Tibial nerve (tissue), 4 donors: ENCODE measurements at places on chromosomes 11 and 22. TPM values are rescaled to one million over a fixed set of nuclear protein-coding genes. Genes with fewer than 3 reads are reported as not detected.
A peak's percentile ranks its signal among the peaks of the same experiment; 100 is the strongest.

- no peaks in the 10 kb centered on the region for H3K27me3 ChIP-seq
- H3K36me3 ChIP-seq, result no peaks in the 10 kb centered on the region
- no peak overlapping the region for H3K4me3 ChIP-seq
- no peak for DNase-seq
- no peak overlapping the region for H3K27ac ChIP-seq
Measured at GRCh38 chr11:14179116-14179820, 179.7 kb downstream of the RRAS2 start.

Gene VSIG2
- total RNA-seq, result not detected

- DNase-seq, result peak; percentile 90
- H3K36me3 ChIP-seq, result no peaks in the 10 kb centered on the region
- H3K27ac ChIP-seq, result no peak overlapping the region
Measured at GRCh38 chr22:44735518-44736428, 16.6 kb upstream of the ARHGAP8 start.

- DNase-seq, result no peak
- peak overlapping the region; percentile 30 for H3K27ac ChIP-seq
- H3K4me1 ChIP-seq, result no peaks in the 10 kb centered on the region
- no peaks in the 10 kb centered on the region for H3K27me3 ChIP-seq
- H3K4me3 ChIP-seq, result no peak overlapping the region
- no peaks in the 10 kb centered on the region for H3K36me3 ChIP-seq
Measured at GRCh38 chr11:35282221-35282882, 137.0 kb downstream of the SLC1A2 start.

DNA sequence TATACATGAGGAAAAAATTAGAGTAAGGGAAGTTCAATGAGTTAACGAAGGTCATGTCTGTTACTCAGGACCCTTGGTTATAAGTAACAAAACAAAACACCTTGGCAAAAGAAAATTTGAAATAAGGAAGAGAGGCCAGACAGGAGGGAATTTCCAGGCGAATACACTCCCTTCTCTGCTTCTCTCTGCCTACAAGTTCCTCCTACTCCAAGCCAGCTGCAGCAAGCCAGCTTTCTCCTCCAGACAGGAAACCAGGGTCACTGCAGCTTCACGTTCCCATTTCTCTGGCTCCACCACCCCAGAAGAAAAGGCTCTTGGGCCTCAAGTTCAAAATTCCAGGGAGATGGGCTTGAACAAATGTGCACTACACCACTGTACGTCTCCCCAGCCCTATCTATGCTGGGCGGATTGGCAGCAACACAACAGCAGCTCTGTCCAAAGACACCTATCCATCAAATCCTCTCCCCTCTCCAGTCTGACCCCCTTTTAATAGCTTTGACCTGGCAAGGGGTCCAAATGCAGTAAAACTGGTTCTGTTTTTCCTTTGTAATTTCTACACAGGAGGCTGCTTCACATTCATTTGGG lies 27.7 kb downstream of the SMCO4 start:
- H3K27ac ChIP-seq, result no peak overlapping the region
- H3K4me3 ChIP-seq, result no peak overlapping the region
- H3K27me3 ChIP-seq, result no peaks in the 10 kb centered on the region
- no peaks in the 10 kb centered on the region for H3K36me3 ChIP-seq
- peaks cover 9% of the 10 kb centered on the region for H3K4me1 ChIP-seq

GRCh38 chr22:39173787-39174497 lies 21.5 kb upstream of the CBX7 start:
- peak overlapping the region; percentile 60 for H3K27ac ChIP-seq
- no peaks in the 10 kb centered on the region for H3K36me3 ChIP-seq
- no peak overlapping the region for H3K4me3 ChIP-seq
- no peak for DNase-seq
- no peaks in the 10 kb centered on the region for H3K27me3 ChIP-seq

Gene ANKK1
- total RNA-seq, result 1.7 TPM

Gene MRPL49
- total RNA-seq, result 53.7 TPM

- H3K4me1 ChIP-seq, result no peaks in the 10 kb centered on the region
- H3K4me3 ChIP-seq, result no peak overlapping the region
- DNase-seq, result no peak
- H3K36me3 ChIP-seq, result no peaks in the 10 kb centered on the region
- no peak overlapping the region for H3K27ac ChIP-seq
Measured at GRCh38 chr22:39773503-39773902, 120.1 kb downstream of the ENTHD1 start.
